ENCODE measurements at places on chromosomes 12 and 14.

GRCh38 chr14:90571149-90571947 is 174.5 kb downstream of the CALM1 start:
- DNase-seq = no peak

DNA sequence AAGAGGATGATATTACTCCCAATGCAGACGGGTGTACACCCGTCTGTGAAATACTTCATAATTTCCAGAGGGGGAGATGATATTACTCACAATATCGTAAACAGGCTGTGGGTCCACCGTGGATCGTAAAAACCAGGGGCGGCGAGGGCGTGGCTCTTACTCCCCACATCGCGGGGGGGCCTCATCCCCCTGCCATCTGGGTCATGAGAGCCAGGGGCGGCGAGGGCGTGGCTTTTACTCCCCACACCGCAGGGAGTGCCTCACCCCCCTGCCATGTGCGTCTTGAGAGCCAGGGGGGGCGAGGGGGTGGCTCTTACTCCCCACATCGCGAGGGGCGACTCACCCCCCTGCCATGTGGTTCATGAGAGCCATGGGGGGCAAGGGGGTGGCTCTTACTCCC is 86.2 kb upstream of the GNG2 start:
- no peak for DNase-seq

DNA sequence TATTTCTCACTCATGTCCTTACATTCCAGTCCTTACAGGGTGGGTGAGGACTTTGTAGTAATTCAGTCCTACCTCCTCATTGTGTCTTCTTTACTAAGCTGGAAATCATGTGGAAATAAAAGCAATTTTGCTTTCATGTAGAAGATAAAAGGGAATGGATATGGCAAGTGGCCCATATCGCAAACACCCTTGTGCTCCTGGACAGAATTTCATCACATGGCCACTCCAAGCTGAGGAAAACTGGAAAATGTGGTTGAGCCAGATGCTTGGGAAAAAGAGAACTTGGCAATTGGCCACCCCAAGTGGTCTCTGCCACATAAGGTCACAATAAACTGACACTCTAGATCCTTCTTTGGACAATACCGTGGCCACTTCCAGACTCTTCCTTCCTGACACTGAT is 64.2 kb upstream of the IFNG-AS1 start:
- DNase-seq = no peak

DNA sequence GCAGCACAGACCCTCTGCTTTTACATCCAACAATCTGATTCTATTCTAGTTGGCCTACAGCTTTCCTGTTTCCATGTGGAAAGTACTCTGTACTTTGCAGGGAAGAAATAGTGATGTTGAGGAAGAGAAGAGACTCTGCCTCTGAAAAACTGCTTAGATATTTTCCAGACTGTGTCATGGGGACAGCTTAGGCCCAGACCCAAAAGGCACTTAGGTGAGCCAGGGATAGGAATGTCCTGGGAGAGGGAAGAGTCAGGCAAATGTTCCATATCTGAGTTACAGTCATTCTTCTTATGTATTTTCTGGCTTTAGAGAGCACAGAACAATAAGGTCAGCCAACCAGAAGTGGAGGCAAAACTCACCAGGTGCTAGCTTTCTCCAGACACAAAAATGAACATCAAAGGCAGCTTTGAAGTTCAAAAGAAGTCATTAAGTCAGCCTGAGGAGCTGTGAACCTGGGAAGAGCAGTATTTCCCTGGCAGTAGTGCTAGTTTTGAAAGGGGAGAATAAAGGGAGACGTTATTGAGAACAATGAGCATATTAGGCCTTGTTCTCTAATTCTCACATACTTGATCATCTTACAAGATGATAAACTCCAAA is 199.7 kb upstream of the LMNTD1 start:
- DNase-seq = no peak

GRCh38 chr12:27083861-27084394 is 1.6 kb upstream of the C12orf71 start:
- DNase-seq = peak; percentile 26

- peak; percentile 60 for DNase-seq
Observed at GRCh38 chr14:55366271-55366670, 45.4 kb downstream of the ATG14 start.

GRCh38 chr14:75254901-75255584 is 23.6 kb upstream of the FOS start:
- no peak for DNase-seq

DNA sequence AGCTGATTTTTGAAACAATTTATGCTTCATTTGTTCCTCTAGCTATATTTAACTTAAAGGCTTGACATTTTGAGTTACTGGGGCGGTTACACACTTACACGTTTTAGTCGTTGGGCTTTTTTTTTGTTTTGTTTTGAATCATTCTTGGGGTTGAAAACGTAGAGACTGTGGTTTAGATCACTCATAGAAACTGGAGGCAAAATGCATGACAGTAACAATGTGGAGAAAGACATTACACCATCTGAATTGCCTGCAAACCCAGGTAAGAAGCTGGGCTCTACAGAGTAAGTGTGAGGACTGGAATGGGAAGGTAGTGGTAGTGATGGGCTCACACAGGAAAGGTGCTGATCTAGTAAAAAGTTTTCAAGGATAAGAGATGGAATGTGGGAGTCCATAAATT is at the start of gene CLEC2D:
TSS of gene CLEC2D (plus strand) at position 180 of the 400 bp plus-strand sequence. CDS start at position 202, 22 bp downstream.
- no peak for DNase-seq

All from GM04504 (cell line).